ENCODE measurements at places on chromosomes 16 and 17. TPM values are rescaled to one million over a fixed set of nuclear protein-coding genes. Genes with fewer than 3 reads are reported as not detected.
A peak's percentile ranks its signal among the peaks of the same experiment; 100 is the strongest.

DNA sequence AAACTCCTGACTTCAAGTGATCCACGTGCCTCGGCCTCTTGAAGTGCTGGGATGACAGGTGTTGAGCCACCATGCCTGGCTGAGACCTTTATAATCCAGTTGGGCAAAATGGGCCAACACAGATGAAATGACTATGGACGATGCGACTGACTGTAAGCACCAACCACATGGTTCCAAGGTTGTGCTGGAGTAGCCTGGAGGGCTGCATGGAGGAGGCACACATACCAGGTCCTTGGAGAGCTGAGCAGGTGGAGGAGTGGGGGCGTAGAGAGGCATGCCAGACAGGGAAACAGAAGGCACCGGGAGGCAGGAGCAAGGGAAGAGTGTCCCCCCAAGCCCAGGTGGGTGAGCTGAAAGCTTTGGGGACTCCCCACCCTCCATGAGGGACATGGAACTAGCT lies 85.2 kb downstream of the ABR start:
- no peaks in the 10 kb centered on the region for H3K27me3 ChIP-seq
- peaks cover 40% of the 10 kb centered on the region for H3K36me3 ChIP-seq
- no peak overlapping the region for H3K4me3 ChIP-seq
- no peak overlapping the region for H3K27ac ChIP-seq

- H3K27me3 ChIP-seq, result no peaks in the 10 kb centered on the region
- no peak overlapping the region for H3K4me3 ChIP-seq
These were observed 177.7 kb upstream of the SALL1 start for GRCh38 chr16:51328733-51329132.

DNA sequence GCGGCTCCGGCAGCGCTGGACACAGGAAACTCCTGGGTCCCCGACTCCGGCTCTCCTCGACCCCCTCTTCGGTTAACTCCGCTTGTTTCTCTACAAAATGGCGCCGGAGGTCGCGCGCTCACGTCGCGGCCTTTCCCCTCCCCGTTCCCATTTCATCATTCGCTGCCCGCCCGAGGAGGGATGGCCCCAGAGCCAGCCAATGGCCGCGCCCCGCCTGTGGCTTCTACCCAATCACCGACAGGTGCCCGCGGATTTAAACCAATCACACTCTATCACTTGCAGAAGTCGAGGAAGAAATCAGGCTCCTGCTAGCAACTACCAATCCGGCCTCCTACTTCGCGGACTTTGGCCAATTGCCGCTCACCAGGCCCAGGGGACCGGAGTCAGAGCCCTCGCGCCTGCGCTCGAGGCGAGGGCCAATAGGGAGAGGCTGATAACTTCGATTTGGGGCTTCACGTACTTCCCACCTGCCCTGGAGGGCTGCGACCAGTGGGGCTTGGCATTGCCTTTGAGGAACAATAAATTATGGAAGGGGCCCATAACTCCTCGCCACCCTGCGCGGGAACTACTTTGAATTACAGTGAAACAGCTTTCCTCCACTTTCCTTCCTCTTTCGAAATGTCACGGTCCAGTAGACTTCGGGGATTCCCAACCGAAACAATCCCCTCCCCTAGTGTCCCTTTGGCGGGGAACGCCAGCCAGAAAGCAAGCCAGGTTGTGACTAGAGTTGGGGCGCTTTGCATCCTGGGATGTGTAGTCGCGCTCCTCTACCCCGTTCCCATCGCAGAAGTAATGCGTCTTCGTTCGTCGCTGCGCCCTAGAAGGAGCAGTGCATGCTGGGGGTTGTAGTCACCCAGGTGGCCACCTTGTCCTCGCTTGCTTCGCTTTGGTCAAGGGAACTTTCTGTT lies at the start of gene CNOT1:
CNOT1 (minus strand) TSS at position 94 of the 908 bp plus-strand sequence. CDS start 30,489 bp downstream, outside the sequence.
- H3K4me1 ChIP-seq, result peaks cover 7% of the 10 kb centered on the region
- H3K27me3 ChIP-seq, result no peaks in the 10 kb centered on the region
- peaks cover 27% of the 10 kb centered on the region for H3K36me3 ChIP-seq
- peak within 1 kb of the TSS; percentile 99 for H3K4me3 ChIP-seq
- H3K27ac ChIP-seq, result peak within 1 kb of the TSS; percentile 100
- peak; percentile 99 for DNase-seq

- H3K36me3 ChIP-seq, result no peaks in the 10 kb centered on the region
- H3K27me3 ChIP-seq, result no peaks in the 10 kb centered on the region
- H3K4me1 ChIP-seq, result no peaks in the 10 kb centered on the region
- H3K4me3 ChIP-seq, result no peak overlapping the region
- H3K27ac ChIP-seq, result no peak overlapping the region
- DNase-seq, result no peak
These were observed 12.8 kb downstream of the FLYWCH2 start for GRCh38 chr16:2895813-2896212.

DNA sequence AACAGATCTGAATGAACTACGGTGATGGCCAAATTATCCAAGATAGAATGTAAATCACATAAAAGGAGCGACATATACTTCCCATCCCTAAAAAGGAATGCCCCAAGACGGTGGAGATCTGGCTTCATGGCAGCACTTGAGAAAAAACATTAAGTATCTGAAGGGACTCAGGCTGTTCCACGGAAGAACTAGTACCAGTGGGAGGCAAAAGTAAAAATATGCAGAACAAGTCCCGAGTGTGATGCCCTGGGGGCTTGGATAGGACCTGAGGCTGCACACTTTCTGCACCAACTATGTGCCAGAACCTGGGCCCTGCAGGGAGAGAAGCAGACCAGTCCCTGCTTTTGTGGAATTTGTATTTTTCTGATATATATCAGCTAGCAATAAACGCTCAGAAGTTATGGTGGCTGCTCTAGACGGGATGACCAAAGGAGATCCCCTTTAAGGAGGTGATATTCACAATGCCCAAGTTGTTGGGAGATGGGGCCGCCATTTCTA lies 539 bp upstream of the CKLF start:
- peak overlapping the region; percentile 86 for H3K27ac ChIP-seq
- H3K36me3 ChIP-seq, result peaks cover 24% of the 10 kb centered on the region
- H3K27me3 ChIP-seq, result no peaks in the 10 kb centered on the region
- peak overlapping the region; percentile 89 for H3K4me3 ChIP-seq
- DNase-seq, result no peak

The ZP2 gene
- not detected for total RNA-seq

The BORCS6 gene
- 4.4 TPM for total RNA-seq

- peaks cover 22% of the 10 kb centered on the region for H3K36me3 ChIP-seq
- DNase-seq, result no peak
- H3K4me3 ChIP-seq, result no peak overlapping the region
- H3K4me1 ChIP-seq, result no peaks in the 10 kb centered on the region
These were observed 109.7 kb downstream of the ADCY9 start for GRCh38 chr16:4006397-4006999.

DNA sequence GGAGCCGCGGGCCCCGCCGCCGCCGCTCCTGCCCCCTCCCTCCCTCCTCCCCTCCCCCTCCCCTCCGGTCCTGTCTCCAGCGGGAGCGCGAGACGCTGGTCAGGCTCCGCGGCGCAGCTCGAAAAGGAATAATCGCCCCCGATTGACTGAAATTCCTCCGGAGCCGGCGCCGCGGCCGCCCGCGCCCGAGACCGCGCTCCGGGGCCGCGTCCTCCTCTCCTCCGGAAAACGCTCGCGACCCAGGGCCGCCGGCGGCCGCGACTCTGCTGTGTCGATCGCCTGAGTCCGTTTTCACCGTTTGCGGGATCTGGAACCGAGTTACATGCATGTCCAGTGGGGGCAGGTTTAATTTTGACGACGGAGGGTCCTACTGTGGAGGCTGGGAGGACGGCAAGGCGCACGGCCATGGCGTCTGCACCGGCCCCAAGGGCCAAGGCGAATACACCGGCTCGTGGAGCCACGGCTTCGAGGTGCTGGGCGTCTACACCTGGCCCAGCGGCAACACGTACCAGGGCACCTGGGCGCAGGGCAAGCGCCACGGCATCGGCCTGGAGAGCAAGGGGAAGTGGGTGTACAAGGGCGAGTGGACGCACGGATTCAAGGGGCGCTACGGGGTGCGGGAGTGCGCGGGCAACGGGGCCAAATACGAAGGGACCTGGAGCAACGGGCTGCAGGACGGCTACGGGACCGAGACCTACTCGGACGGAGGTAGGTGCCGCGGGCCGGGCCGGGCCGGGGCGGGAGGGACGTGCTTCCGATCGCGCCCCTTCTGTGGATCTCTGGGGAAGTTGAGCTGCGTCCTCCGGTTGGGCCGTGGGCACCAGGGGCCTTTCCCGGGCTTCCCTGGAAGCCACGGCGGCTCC lies 744 bp downstream of the JPH3 start:
- no peak overlapping the region for H3K27ac ChIP-seq
- DNase-seq, result no peak
- H3K4me1 ChIP-seq, result no peaks in the 10 kb centered on the region
- H3K4me3 ChIP-seq, result no peak overlapping the region
- H3K27me3 ChIP-seq, result peaks cover 55% of the 10 kb centered on the region

DNA sequence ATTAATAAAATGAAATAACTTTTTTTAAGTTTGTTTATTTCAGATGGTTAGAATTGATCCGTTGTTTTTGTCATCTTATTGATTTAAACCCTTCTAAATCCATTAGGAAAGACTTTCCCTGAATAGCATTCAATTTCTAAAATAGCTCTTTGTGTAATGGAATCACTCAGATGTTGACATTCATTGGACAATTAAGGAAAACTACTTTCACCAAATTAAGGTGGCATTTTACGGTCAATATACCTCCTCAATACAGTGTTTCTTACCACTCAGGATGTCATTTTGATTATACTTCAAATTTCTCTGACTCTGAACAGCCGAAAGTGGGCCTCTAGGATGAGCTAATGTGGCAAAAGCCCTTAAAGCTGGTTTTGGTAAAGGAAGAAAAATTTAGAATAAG lies 1.8 kb downstream of the ARL6IP1 start:
- no peak for DNase-seq
- H3K27me3 ChIP-seq, result no peaks in the 10 kb centered on the region
- H3K27ac ChIP-seq, result peak overlapping the region; percentile 92
- H3K4me1 ChIP-seq, result peaks cover 27% of the 10 kb centered on the region
- peak overlapping the region; percentile 92 for H3K4me3 ChIP-seq

The KRTAP3-1 gene
- total RNA-seq, result not detected

The BRIP1 gene
- 3.4 TPM for total RNA-seq

- peaks cover 68% of the 10 kb centered on the region for H3K27me3 ChIP-seq
- H3K4me1 ChIP-seq, result no peaks in the 10 kb centered on the region
- DNase-seq, result no peak
These were observed 11.5 kb upstream of the PIPOX start for GRCh38 chr17:29031488-29031887.

The DRG2 gene
- total RNA-seq, result 39.5 TPM

The ITGAL gene
- not detected for total RNA-seq

The SPNS2 gene
- total RNA-seq, result not detected

DNA sequence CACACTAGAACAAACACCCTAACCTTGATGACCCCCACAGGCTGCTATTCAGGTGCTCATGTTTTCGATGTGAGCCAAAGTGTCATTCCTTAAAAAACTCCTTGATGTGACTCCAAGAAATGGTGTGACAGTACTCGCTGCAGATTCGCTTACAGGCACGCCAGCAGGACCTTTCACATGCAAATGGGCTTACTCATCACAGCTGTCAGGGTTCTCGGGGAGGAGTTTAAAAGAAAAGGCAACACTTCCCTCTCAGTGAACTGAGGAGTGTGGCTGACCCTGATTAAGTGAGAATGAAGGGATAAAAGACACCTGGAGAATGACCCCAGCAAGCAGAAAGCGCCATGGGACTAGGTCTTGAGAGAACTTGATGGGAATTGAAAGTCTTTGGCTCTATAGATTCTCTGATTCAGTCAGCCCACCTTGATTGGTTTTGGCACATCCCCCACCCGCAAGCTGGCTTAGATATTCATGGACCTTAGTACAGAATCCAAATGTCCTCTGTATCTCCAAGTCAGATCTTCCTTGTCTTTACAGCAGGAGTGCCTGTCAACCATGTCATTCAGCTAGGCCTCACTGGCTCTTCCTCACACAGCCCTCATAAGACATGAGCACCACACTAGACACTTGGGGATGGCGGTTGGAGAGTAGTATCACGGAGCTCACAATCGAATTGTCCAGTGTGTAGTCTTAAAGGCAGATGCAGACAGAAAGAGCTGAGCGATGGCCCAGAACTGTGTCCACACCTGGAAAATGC lies 82.6 kb downstream of the HIC1 start:
- H3K4me3 ChIP-seq, result no peak overlapping the region
- H3K27ac ChIP-seq, result peak overlapping the region; percentile 57
- peaks cover 22% of the 10 kb centered on the region for H3K4me1 ChIP-seq
- peak; percentile 61 for DNase-seq

DNA sequence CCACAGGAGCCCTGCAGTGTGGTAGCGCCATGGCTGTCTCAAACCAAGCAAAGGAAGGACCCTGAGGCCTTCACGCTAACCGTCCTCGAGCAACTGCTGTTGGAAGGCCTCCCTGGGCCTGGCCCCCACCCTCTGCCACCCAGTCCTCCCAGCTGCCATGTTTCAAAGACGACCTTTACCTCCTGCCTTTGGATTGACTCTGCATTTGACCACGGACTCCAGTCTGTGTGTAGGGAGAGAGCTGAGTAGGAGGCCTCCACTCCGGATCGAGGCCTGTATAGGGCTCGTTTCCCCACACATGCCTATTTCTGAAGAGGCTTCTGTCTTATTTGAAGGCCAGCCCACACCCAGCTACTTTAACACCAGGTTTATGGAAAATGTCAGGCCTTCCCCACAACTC lies 24.3 kb downstream of the PLCD3 start:
- no peak for DNase-seq
- H3K36me3 ChIP-seq, result peaks cover 77% of the 10 kb centered on the region
- H3K4me3 ChIP-seq, result no peak overlapping the region
- no peak overlapping the region for H3K27ac ChIP-seq
- peaks cover 3% of the 10 kb centered on the region for H3K4me1 ChIP-seq
- H3K27me3 ChIP-seq, result no peaks in the 10 kb centered on the region

GRCh38 chr16:247027-247426 lies 12.4 kb downstream of the FAM234A start:
- H3K4me1 ChIP-seq, result peaks cover 6% of the 10 kb centered on the region
- no peak overlapping the region for H3K4me3 ChIP-seq
- no peak overlapping the region for H3K27ac ChIP-seq
- H3K27me3 ChIP-seq, result no peaks in the 10 kb centered on the region

GRCh38 chr17:50467114-50467854 lies 1.4 kb downstream of the CHAD start:
- H3K27me3 ChIP-seq, result no peaks in the 10 kb centered on the region
- H3K27ac ChIP-seq, result no peak overlapping the region
- H3K36me3 ChIP-seq, result peaks cover 12% of the 10 kb centered on the region

The C16orf89 gene
- not detected for total RNA-seq

The HOXB4 gene
- 0.44 TPM for total RNA-seq

The TBC1D3 gene
- total RNA-seq, result 3.6 TPM

The NUDT7 gene
- total RNA-seq, result 6.7 TPM

DNA sequence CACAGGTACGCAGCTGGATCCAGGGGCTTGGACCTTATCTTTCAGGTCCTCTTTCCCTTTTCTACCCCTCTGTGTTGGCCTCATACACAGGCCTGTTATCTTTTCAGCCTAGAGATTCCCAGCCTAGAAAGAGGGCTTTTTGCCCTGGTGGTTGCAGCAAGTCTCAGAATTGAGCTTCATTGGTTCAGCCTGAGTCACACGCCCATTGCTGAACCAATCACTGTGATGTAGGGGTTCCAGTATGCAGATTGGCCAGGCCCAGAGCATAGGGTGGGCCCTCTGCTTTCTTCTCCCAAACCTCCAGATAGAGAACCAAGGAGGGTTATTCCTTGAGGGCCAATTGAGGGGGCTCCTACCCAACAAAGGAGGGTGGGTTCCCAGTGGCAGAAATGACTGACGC lies 32.8 kb downstream of the GPT2 start:
- no peak overlapping the region for H3K27ac ChIP-seq
- peaks cover 70% of the 10 kb centered on the region for H3K36me3 ChIP-seq
- no peaks in the 10 kb centered on the region for H3K4me1 ChIP-seq
- DNase-seq, result no peak

The EXOC3L1 gene
- not detected for total RNA-seq

GRCh38 chr17:63772801-63773271 lies 561 bp downstream of the CCDC47 start:
- DNase-seq, result peak; percentile 22
- peaks cover 28% of the 10 kb centered on the region for H3K4me1 ChIP-seq
- peak overlapping the region; percentile 76 for H3K4me3 ChIP-seq
- H3K36me3 ChIP-seq, result peaks cover 36% of the 10 kb centered on the region
- peak overlapping the region; percentile 100 for H3K27ac ChIP-seq

Measured in MCF 10A (cell line).